Cardiac muscle cell (in vitro differentiated cells and primary cell): ENCODE measurements at places on chromosomes 2 and 18. TPM values are rescaled to one million over a fixed set of nuclear protein-coding genes. Genes with fewer than 3 reads are reported as not detected.

The NT5C1B gene
- not detected in 2 replicates for total RNA-seq

The PROM2 gene
- 2.6 and 16.0 TPM in 2 replicates for total RNA-seq

The MAP3K20 gene
- 86.8 and 151 TPM in 2 replicates for total RNA-seq

The THADA gene
- total RNA-seq = 9.3 and 11.9 TPM in 2 replicates

The ANKRD39 gene
- 15.4 and 27.8 TPM in 2 replicates for total RNA-seq

The RNU2-63P gene
- total RNA-seq = not detected in 2 replicates

The MARCO gene
- not detected in 2 replicates for total RNA-seq

The ADAM23 gene
- total RNA-seq = 9.3 and 11.3 TPM in 2 replicates

The GMCL1 gene
- total RNA-seq = 20.6 and 46.5 TPM in 2 replicates

The NPPC gene
- 0.39 TPM in 1 of 2 replicates, not detected in the other for total RNA-seq

The PHLPP1 gene
- total RNA-seq = 13.6 and 25.8 TPM in 2 replicates

The GAL3ST2 gene
- 0.18 and 1.2 TPM in 2 replicates for total RNA-seq

The NEB gene
- total RNA-seq = 1.2 and 2.4 TPM in 2 replicates

The EVX2 gene
- total RNA-seq = 0.06 and 0.11 TPM in 2 replicates

The RBM44 gene
- total RNA-seq = 0.51 and 0.67 TPM in 2 replicates

The GPR17 gene
- total RNA-seq = not detected in 2 replicates

The GCG gene
- not detected in 2 replicates for total RNA-seq

The ESPNL gene
- total RNA-seq = 4.3 and 8.5 TPM in 2 replicates

The CHRNG gene
- total RNA-seq = 0.04 TPM in 1 of 2 replicates, not detected in the other

The SCN1A gene
- total RNA-seq = under 0.01 and 0.07 TPM in 2 replicates

The ST8SIA3 gene
- 0.07 TPM in 1 of 2 replicates, not detected in the other for total RNA-seq

The DSG1 gene
- total RNA-seq = not detected in 2 replicates
